ENCODE measurements at places on chromosomes 5 and 9. TPM values are rescaled to one million over a fixed set of nuclear protein-coding genes. Genes with fewer than 3 reads are reported as not detected.

GRCh38 chr9:125987420-125987819 lies 240.2 kb downstream of the PBX3 start:
- no peak for DNase-seq

- no peak for DNase-seq
Observed at GRCh38 chr5:179876610-179876952, 18.0 kb upstream of the MRNIP start.

- no peak for DNase-seq
Observed at GRCh38 chr9:88759364-88759763, 224.4 kb downstream of the NXNL2 start.

DNA sequence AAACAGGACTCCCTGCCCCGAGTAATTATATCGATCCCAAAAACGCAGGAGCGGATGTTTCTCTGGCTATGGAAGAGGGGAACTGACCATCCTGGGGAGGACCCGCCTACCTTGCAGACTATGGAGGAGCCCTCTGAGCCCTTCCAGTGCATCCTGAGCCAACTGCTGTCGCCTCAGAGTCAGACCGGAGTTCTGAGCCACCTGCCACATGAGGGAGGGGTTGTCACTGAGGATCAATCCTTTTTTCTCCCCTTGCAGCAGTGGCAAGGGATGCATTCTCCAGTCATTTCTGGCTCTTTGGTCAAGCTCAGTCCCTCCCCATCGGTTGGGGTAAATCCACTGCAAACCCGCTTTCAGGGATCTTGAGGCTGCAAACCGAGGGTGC lies 709 bp downstream of the FANCG start:
- DNase-seq: no peak

DNA sequence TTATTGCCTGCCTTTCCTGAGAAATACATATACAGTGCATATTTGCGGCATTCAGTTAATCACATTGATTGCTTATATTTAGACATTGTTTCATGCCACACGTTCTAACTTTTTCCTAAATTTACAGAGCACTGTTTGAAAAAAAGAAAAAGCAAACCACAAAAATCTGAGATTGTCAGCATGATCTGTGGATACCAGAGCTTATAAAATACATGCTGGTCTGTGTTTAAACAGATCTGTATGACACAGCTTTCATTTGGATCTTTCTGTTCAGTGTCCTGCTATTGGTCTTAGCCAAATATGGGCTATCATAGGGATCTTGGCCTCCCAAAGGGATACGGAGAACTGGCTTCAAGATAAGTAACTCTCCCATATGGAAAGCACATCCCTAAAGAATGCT lies 20.2 kb downstream of the ALDH1A1 start:
- DNase-seq: no peak

Gene SCGB3A2
- total RNA-seq: not detected

Gene FIBCD1
- 0.58 TPM for total RNA-seq

Gene ABLIM3
- 122 TPM for total RNA-seq

Gene PTGR1
- 50.2 TPM for total RNA-seq
